ENCODE measurements at places on chromosomes 7 and 10.

- no peak for DNase-seq
Observed at GRCh38 chr10:73785721-73786511, 510 bp downstream of the ZSWIM8 start.

DNA sequence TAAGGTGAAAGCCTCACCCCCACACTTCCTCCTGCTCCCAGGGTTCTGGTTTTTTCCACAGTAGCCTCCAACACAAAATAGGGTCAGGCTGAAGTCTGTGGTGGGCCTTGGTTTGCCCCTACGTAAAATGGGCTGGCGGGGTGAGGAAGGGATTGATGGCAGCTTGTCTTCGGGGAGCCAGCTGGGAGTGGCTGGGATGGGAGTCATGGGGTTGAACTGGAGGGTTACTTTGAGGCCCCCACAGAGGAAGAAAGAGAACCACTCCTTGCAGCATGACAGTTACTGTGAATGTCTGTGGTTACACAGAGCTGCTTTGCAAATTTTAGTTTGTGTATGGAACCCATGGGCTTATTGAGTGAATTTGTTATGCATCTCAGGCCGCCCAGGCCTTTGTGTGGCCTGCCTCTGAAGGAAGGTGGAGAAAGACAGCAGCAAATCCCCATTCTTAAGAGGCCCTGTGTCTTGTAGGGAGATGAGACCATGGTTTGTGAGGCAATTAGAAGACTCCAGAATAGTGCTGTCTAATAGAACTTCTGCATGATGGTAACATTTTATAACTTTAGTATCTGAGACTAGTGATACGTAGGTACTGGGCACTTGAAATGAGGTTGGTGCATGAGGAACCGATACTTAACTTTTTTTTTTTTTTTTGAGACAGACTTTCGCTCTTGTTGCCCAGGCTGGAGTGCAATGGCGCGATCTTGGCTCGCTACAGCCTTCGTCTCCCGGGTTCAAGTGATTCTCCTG is 8.1 kb downstream of the TRIM8 start:
- DNase-seq: no peak

- no peak for DNase-seq
Observed at GRCh38 chr7:155145477-155146255, 75.5 kb downstream of the HTR5A start.

- no peak for DNase-seq
Observed at GRCh38 chr7:143013473-143013872, 13.5 kb downstream of the OR9A2 start.

DNA sequence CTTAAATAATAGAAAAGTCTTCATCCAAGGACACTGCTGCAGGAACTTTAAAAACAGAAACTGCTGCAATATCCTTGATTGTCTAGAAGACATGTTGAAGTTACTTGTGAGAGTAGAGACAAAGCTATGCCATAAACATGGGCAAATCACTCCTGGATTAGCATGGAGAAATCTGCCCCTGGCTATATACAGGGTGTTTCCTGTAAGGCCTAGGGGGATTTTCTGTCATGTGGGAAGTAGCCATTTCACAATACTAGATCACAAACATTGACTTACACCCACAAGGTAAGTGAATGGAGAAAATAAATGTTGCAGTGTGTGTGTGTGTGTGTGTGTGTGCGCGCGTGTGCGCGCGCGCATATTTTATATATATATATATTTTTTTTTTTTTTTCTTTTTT is 35.2 kb upstream of the PDK4 start:
- DNase-seq: no peak

DNA sequence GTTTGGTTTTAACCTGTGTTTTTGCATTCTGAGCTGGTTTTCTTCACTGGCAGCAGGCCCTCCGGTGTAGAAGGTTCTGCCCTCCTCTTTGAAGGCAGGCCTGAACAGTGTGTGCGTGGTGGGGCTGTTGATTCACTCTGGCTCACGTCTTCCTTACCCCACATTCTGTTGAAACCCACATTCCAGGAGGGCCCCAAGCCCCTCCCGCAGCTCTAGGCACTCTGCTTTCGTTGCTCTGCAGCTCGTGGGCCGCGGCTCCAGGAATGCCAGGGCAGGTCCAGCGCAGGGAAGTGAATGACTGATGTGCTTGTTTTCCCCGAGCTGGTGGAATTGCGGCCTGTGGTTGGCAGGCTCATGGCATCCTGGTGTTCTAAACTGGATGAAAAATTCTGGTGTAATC is 49.0 kb downstream of the HTRA1 start:
- no peak for DNase-seq

DNA sequence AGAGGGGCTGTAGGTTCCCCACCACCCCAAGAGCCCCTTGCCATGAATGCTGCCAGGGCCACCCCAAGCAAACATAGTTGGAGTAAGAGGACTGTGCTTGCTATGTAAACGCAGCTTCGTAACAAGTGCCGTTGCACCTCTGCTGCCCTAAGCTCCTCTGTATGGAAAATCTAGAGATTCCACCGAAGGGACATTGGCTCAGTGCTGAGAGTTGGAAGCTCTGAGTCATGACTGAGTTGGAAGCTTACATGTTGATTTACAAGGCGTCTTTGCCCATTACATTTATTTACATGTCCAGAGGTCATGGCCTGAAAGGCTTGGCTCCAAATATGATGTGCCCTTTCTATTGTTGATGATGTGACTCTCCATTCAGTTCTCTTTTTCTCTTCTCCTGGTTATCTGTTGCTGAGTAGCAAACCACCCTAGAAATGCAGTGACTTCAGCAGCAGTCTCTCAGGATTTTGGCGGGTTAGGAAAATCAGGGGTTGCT is 233.1 kb upstream of the TCF7L2 start:
- DNase-seq: no peak

GRCh38 chr7:91088156-91088555 is 176.1 kb upstream of the FZD1 start:
- no peak for DNase-seq

DNA sequence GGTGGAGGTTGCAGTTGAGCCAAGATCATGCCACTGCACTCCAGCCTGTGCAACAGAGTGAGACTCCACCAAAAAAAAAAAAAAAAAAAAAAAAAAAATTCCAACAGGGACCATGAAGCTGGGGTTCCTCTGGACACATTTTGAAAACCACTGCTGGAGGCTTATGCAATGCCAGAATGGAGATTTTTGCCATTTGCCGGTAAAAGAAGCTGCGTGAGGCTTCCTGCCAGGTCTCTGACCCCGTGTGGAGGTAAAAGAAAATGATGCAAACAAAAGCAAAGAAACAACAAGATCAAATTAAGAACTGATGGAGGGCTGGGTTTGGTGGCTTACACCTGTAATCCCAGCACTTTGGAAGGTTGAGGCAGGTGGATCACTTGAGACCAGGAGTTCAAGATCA is 30.5 kb upstream of the PDZD8 start:
- DNase-seq: no peak

- DNase-seq: no peak
Observed at GRCh38 chr10:100334762-100335161, 4.7 kb upstream of the PKD2L1 start.

GRCh38 chr7:16419859-16420258 is 1.5 kb downstream of the CRPPA start:
- no peak for DNase-seq

DNA sequence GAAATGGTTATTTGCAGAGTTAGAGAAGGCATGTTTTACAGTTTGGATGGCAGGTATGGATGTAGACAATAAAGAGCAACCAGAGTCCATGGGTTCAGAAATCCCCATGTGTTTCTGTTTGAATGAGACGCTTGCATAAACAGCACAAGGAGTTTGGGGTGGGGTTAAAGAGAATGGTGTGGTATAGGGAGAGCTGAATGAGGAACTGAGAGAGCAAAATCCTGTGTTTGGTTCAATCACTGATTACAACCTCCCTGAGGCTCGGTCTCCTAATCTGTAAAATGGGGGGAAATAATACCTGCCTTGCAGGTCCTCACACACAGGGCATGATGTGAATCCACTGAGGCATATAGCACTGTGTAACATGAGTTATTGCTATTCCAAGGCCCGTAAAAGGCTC is 23.7 kb downstream of the CAV1 start:
- no peak for DNase-seq

DNA sequence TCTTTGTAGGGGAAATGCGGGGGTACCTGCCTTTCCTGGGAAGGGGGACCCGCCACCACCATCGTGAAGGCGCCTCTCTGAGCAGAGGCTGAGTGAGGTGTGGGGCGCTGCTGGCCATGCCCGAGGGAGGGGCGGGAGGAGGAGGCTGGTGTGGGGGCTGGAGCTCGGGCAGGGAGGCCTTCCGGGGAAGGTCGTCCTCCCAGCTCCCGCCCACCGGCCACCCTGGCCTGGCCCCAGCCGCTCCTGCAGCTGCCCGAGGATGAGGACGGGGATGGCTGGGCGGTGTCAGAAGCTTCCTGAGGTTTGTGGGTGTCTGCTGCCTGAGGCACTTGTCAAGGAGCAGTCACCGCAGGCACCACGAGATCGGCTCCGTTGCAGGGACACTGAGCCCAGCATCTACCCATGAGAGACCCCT is 11.4 kb downstream of the PWWP2B start:
- DNase-seq: no peak

GRCh38 chr7:87517136-87517815 is 41.8 kb upstream of the ABCB4 start:
- DNase-seq: no peak

- no peak for DNase-seq
Observed at GRCh38 chr10:95447685-95448084, 113.5 kb downstream of the SORBS1 start.

GRCh38 chr7:74138945-74139843 is 35.0 kb upstream of the EIF4H start:
- DNase-seq: no peak

- DNase-seq: no peak
Observed at GRCh38 chr10:116241642-116242410, 31.2 kb downstream of the GFRA1 start.

DNA sequence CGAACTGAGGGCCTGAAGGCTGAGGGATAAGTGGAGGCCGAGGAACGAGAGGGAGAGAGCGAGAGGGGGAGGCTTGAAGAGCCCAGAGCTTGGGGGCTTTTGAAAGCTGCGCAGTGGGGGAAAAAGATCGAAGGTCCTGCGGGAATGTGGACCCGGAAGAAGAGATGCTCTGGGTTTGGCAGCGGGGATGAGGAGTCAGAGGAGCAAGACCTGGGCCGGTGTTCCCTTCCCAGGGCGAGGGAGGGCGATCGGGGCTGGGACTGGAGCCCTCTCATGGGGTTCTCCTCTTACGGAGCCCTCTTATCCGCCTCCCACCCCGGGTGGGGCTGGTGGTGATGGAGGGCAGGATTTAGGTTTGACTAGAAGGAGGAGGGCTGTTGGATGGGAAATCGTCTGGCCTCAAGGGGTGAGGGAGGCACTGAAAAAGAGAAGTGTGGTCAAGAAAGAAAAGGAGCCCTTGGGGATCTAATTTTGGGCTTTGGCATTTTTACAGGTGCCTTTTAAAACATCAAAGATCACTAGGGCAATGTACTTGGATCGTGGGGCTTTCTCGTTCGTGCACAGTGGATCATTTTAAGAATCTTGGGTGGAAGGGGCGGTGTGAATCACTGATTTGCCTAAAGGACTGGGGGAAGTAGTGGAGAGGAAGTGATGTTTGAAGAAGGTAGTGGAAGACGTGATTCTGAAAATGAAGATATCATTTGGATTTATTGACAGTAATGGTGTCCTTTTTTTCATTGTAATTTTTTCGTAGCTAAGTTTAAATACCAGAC is 637 bp downstream of the SAMD8 start:
- DNase-seq: peak; percentile 20

GRCh38 chr7:1403638-1404459 is 55.4 kb downstream of the MICALL2 start:
- no peak for DNase-seq

GRCh38 chr10:110901954-110902819 is 16.8 kb downstream of the BBIP1 start:
- DNase-seq: no peak

- no peak for DNase-seq
Observed at GRCh38 chr10:61465901-61466632, 12.9 kb upstream of the TMEM26 start.

DNA sequence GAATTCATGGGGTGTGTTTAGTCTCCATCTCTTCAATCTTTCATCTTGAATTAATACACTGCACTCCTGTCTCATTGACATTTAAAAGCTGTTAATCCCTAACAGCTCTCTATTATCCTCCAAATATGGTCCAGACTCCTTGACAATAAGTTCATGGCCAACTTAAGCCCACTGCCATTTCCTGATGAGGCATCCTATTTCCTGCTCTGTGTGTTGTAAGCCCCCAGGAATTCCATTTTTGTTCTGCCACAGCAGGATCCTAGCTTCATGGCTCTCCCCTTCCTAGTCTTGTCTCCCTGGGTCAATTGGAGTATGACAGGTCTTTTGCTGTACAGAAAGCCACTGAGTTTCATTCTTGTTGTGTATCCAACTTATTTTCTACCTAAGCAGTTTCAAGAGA is 218.8 kb downstream of the OTUD1 start:
- no peak for DNase-seq

DNA sequence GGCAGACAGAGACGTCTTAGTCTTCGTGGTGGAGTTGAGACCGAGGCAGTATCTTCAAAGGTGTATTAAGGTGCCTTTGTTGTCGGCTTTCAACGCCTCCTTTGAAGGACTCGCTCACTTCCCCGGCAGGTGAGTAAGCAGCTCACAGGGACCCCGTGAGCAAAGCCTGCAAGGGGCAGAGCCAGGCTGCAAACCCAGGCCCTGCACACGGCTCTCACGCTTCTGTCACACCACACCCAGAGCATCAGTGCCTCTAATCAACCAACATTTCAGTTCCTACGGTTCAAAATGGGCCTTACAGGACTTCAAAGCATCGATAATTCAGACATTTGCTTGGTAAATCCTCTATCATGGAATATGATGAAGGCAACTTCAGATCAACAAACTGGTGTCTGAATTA is 64.8 kb upstream of the INSIG1 start:
- no peak for DNase-seq

DNA sequence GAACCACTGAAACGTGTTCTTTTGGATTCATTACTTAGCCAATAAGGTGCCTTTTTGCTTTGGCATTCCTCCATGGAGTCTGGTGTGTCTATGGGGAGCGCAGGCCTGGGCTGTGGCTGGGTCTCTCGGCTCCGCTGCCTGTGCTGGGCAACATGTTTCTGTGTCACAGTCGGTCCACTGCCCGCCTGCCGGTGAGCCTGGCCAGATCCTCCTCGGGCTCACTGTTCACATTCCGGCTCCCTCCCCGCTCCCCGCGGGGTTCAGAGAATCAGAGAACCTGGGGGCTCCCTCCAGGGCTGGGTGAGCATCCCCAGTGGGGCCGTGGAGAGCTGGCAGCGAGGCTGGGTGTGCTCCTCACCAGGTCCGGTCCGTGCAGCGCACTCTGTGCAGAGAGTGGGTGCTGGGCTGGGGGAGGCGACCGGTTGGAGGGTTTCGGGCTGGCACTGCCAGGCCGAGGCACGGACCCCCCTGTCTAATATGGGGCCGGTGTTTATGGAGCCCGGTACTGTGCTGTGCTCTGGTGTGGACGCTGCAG is 70.4 kb downstream of the INPP5A start:
- DNase-seq: no peak

DNA sequence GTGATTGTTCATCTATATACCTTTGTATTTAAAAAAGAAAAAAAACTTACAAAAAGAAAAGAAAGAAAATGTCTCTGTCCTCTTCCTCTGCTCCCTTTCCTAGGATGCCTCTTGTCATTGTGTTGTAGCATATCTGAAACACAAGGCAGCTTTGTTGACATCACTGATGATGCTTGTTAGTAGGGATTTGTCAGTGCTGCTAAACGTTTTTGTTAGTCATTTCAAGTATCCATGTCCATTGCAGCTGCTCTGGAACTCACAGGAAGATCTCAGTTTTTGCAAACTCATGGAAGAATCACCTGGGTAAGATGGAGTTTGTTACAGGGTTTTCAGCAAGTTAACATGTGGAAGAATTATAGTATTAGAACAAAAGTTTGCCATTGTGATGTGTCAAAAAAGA is 123.6 kb downstream of the CCSER2 start:
- no peak for DNase-seq

GRCh38 chr10:86139066-86139657 is 227.4 kb downstream of the GRID1 start:
- no peak for DNase-seq

- DNase-seq: no peak
Observed at GRCh38 chr7:94348142-94348541, 46.6 kb upstream of the COL1A2 start.
